Activated T-helper 2 cell treated with anti-CD3 and anti-CD28 coated beads, Interferon-gamma antibody, Interleukin-2, Interleukin-4, amounts not matched to agents 10 μg/mL and 5 μg/mL and 100 μg/mL, durations not matched to agents 14 hours and 24 hours and 36 hours (primary cell): ENCODE measurements at places on chromosomes 3 and 15. TPM values are rescaled to one million over a fixed set of nuclear protein-coding genes. Genes with fewer than 3 reads are reported as not detected.

Gene BNC1
- not detected in 2 replicates for total RNA-seq

Gene TTC14
- total RNA-seq: 48.6 and 50.0 TPM in 2 replicates

Gene ZNF197
- 10.4 and 10.7 TPM in 2 replicates for total RNA-seq

Gene CDHR4
- 0.16 TPM in 1 of 2 replicates, not detected in the other for total RNA-seq

Gene RETNLB
- not detected in 2 replicates for total RNA-seq

Gene ESYT3
- total RNA-seq: 0.09 and 0.32 TPM in 2 replicates

Gene FANCD2OS
- not detected in 2 replicates for total RNA-seq
